ENCODE measurements at places on chromosomes 13 and 19.

- no peak for DNase-seq
These were observed 928.5 kb upstream of the SLITRK1 start for GRCh38 chr13:84810781-84811180.

DNA sequence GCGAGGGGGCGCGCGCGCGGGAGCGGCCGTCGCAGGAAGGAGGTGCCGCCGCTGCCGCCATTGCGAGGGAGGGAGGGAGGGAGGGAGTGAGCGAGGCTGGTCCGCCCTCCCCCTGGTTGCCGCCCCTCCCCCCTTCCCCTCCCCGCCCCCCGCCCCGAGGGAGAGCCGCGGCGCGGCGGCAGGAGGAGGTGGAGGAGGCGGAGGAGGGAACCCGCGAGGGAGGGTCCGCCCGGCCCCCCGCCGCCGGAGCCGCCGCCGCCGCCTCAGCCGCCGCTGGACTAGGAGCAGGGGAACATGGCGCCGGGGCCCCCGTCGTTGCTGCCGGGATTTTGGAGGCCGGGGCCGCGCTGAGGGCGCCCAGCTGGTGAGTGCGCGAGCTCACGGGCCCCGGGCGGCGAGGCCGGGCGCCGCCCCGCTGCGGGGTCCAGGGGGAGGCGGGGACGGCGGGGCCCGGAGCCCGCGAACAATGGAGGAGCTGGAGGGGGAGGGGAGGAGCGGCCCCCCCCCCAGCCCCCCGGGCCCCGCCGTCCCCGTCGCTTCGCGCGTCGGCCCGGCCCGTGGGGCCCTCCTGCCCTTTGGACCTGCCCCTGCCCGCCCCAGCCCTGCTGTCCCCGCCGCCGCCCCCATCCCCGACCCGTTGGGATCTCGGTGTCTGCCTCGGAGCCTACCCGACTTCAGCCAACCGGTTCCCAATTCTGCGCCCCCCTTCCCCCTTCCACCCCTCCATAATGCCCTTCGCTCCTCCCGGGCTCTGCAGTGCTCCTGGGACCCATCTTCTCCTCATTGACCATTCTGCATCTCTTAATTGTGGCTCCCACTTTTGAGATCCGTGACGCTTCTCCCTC is at the start of gene ARHGAP35:
TSS of gene ARHGAP35 (plus strand) at position 152 of the 845 bp plus-strand sequence. CDS start 57,679 bp downstream, outside the sequence.
- peak; percentile 69 for DNase-seq

DNA sequence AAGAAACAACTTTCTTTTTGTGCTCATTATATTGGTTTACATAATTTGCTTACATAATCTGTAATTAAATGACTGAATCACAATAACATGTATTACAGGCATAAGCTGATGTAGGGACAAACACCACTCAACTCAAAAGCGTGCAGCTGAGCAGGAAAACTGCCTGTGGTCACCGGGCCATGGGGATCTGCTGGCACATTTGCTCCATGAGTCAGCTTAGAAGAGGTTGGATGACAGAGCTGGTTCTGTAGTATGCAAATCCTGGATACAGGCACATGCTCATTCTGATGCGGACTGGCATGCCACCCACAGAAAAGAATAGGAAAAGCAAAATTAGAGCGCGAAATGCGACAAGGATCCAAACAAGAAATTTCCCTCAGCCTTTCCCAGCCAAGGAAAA is 128.6 kb downstream of the USP12 start:
- DNase-seq, result no peak

DNA sequence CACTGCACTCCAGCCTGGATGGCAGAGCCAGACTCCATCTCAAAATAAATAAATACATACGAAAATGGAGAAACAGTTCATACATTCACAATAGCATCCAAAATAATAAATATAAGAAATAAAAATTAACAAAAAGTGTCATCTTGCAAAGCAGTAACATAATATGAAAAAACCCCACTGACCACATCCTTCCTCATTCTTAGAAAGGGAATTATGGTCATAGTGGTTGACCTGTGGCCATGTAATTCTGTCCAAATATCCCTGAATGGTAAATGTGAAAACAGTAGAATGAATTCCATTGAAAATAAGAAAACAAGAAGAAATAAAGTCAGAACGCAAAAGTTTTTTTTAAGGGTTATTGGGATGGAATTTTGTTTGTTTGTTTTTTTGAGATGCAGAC is 7.0 kb upstream of the CDC42EP5 start:
- DNase-seq, result no peak

All from stimulated activated CD8-positive, alpha-beta memory T cell treated with anti-CD3 and anti-CD28 coated beads, Interleukin-12 subunit alpha, Interleukin-12 subunit beta, amount 100 ng/mL, for 1 hour (primary cell).